Muscle of leg (tissue), 16 donors: ENCODE measurements at places on chromosomes 13 and 19.

- no peaks in the 10 kb centered on the region for H3K27me3 ChIP-seq
- no peak overlapping the region for H3K4me3 ChIP-seq
- no peak for DNase-seq
- H3K4me1 ChIP-seq: no peaks in the 10 kb centered on the region
These were observed 1203.5 kb upstream of the PRR20A start for GRCh38 chr13:55937180-55937579.

DNA sequence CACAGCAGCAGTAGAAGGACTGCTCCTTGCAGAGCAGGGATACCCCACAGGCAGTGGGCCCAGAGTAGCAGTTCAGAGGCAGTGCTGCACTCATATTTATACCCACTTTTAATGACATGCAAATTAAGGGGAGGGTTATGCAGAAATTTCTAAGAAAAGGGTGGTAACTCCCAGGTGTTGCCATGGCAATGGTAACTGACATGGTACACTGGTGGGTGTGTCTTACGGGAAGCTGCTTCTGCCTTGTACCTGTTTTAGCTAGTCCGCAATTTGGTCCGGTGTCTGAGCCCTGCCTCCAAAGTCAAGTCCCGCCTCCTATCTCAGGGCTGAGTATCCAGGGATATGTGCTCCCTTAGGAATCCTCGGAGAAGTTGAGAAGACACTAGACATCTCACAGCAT, 79.2 kb upstream of the UQCRFS1 start:
- H3K27ac ChIP-seq: no peak overlapping the region
- peaks cover 6% of the 10 kb centered on the region for H3K27me3 ChIP-seq
- no peak overlapping the region for H3K4me3 ChIP-seq
- no peak for DNase-seq

GRCh38 chr13:40494946-40495620, 171.4 kb downstream of the FOXO1 start:
- peaks cover 2% of the 10 kb centered on the region for H3K4me1 ChIP-seq
- peaks cover 3% of the 10 kb centered on the region for H3K27me3 ChIP-seq
- DNase-seq: no peak
- no peak overlapping the region for H3K27ac ChIP-seq

DNA sequence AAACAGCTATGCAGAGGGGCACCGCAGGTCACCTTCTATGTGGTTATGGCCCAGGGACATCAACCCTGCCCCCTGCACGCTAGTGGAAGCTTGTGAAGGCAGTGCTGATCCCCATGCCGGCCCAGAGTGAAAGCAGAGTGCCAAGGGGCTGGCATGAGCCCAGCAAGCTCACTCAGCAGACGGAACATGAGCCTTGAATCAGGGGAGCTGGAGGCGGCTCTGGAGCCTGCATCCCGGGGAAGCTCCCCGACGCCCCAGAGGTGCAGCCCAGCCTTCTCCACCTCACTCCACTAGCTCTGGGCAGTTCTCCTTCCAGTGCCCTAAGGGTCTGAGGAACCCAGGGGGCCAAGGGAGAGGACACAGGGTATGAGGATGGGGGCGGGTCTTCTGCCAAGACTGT, 19.0 kb upstream of the ISYNA1 start:
- H3K36me3 ChIP-seq: peaks cover 45% of the 10 kb centered on the region
- no peak overlapping the region for H3K4me3 ChIP-seq
- H3K4me1 ChIP-seq: peaks cover 45% of the 10 kb centered on the region
- no peaks in the 10 kb centered on the region for H3K27me3 ChIP-seq
